ENCODE measurements at places on chromosomes 6 and 20.

DNA sequence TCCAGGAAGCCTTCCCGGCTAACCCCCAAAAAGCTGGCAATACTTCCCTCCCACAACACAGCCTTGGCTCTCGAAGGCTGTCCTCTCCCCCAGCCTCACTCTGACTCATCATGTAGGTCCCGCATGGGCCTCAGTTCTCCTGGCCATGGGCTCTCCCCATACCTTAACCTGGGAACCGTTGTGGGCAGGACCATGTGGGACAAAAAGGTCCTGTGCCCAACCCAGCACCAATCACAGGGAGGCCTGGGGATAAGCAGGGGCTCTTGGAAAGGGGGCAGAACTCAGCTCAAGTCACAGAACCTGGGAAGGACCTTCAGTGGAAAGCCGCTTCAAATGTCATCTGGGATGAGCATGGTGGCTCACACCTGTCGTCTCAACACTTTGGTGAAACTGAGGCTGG, 45.5 kb downstream of the MRPL14 start:
- no peak for DNase-seq

- no peak for DNase-seq
Measured at GRCh38 chr6:13413466-13413862, 73.9 kb downstream of the GFOD1 start.

GRCh38 chr6:152669895-152670294, 27.8 kb upstream of the MYCT1 start:
- DNase-seq, result no peak

DNA sequence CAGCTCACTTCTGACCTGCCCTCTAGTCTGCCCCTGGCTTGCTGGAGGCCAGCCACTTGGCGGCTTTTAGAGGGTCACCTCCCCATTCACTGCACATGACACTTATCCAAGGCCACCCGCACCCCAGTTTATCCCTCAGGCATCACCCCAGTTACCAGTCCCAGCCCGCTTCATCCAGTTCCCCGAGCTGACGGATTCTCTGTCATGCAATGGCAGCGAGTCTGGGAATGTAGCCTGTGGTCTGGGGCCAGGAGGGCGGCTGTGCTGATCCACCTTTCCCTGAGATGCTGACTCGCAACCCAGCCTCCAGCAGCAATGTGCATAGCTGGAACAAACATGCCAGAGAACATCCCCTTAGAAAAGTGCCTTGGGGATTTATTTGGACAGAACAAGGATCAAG, 25.8 kb downstream of the SYNDIG1 start:
- DNase-seq, result no peak

DNA sequence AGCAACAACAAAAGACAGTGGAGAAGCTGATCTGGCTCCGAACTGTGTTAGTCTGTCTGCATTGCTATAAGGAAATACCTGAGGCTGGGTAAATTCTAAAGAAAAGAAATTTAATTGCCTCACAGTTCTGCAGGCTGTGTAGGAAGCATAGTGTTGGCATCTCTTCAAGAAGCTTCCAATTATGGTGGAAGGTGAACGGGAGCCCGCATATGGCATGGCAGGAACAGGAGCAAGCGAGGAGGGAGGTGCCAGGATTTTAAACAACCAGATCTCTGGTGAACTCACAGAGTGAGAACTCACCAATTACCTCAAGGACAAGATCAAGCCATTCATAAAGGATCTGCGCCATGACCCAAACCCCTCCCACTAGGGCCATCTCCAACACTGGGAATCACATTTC, 293.5 kb downstream of the SMOC2 start:
- DNase-seq, result no peak

DNA sequence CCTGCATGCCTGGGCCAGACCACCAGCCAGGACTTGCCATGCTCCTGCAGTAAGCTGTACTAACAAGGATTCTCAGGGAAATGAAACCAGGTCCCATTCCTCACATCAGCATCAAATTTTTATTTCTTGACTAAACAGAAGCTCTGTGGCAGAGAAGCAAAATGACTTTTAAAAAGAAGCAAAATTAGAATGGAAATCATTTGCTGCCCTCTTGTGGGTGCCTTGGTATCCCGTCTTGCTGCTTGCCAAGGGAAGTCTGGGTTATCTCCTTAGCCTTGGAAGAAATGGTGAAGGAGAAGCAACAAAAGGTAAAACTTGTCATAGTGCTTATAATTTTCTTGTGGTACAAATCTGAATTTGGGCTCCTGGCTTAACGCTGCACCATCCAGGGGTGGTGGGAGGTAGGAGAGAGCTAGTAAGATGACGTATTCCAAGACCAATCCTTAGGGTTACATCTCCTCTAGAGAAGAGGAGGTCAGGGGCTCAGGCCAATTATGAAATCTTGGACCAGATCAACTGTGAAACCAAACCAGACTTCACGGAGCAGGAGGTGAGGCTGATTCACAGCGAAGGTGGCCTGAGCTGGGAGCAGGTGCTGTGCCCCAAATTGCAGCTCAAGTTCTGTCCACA, 107.5 kb downstream of the FAXC start:
- no peak for DNase-seq

DNA sequence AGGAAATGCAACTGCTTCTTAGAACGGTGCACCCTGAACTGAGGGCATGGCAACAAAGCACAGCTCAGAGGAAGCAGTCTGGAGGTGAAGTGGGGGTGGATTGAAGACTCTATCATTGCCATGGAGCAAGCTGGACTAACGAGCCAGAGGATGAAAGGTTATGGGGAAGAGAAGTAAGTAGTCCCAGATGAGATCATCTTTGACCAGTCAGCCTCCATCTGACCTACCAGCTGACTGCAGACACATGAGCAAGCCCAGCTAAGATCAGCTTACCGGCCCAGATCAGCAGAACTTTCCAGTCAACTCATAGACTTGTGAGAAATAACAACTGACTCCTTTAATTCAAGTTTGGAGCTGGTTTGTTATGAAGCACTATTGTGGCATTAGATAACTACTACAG, 9.1 kb upstream of the JAG1 start:
- no peak for DNase-seq

GRCh38 chr6:6390849-6391602, 70.6 kb upstream of the F13A1 start:
- no peak for DNase-seq

DNA sequence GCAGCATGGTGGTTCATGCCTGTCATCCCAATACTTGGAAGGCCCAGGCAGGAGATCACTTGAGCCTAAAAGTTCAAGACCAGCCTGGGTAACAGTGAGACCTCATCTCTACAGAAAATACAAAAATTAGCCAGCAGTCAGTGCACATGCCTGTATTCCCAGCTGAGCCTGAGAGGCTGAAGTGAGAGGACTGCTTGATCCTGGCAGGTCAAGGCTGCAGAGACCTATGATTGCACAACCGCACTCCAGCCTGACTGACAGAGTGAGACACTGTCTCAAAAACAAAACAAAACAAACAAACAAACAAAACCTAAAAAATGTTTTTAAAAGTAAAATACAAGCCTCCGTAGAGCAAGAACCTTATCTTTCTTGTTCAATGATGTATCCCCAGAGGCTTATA, 6.0 kb downstream of the CEP85L start:
- DNase-seq, result no peak

GRCh38 chr6:5704708-5705107, 302.0 kb downstream of the NRN1 start:
- no peak for DNase-seq

GRCh38 chr6:4085332-4085700, 6.4 kb upstream of the FAM217A start:
- DNase-seq, result no peak

GRCh38 chr20:34581341-34582184, 23.0 kb downstream of the MAP1LC3A start:
- no peak for DNase-seq

DNA sequence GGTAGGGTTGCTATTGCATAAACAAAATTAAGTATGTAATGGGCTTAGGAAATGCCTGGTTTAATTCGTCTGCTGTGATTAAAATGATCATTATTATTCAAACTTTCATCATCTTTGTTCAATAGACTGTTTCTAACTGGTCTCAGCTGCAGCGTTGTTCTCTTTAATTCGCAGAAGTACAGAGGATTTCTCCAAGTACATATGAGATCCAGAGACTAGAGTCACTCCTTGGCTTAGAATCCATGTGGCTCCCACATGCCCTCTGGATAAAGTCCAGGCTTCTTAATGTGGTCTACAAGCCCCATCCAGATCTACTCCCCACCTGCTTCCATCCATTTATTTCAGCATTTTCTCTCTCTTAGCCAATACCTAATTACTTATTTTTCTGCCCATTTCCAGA, 1.1 kb upstream of the ZBTB24 start:
- no peak for DNase-seq

DNA sequence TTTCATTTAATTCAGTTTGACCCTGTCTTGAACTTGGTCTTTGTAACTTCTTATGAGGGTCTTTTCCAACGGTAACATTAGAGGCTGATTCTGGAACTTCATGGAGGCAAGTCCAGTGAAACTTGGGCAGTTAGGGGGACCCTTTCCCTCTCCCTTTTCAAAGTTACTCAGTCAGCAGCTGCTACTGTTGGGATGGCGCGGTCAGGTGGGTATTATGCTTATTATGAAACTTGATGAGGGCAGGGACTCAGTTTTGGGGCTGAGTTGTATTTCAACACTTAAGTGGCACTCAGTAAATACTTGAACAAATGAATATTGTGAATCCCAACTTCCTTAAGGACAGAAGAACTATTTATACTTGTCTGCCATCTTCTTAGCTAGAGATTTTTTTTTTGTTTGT, 20.8 kb downstream of the TOP1 start:
- DNase-seq, result no peak

DNA sequence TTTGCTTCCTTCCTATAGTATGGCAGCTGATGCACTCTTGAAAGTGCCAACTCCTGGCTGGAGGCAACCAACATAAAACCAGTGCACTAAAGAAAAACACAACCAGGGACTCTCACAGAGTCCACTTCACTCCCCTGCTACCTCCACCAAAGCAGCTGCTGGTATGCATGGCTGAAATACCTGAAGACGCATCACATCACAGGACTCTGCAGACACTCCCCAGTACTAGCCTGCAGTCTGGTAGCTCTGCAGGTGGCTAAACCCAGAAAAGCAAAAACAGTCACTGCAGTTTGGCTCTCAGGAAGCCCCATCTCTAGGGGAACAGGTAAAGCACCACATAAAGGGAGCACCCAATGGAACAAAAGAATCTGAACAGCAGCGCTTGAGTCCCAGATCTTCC, 473.0 kb upstream of the SPTLC3 start:
- no peak for DNase-seq

DNA sequence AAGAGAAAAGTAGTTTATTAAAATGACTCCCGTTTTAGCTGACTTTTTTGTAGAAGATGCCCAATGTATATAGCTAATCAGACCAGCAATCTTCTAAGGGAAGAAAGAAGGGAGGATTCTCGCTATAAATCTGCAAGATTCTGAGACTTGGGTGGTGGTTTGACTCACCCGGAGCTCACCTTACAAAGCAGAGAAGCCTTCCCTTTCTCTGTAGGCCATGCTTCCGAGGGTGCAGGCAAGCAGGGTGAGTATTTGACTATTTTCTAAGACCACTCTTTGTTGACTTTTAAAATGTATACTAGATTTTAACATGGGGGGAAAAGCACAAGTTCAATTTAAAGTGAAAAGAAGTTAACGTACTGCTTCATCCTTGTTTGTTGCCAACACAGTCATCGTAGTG, 2.7 kb downstream of the OLIG3 start:
- DNase-seq, result no peak

- DNase-seq, result no peak
Measured at GRCh38 chr6:142478117-142478516, 176.3 kb downstream of the ADGRG6 start.

DNA sequence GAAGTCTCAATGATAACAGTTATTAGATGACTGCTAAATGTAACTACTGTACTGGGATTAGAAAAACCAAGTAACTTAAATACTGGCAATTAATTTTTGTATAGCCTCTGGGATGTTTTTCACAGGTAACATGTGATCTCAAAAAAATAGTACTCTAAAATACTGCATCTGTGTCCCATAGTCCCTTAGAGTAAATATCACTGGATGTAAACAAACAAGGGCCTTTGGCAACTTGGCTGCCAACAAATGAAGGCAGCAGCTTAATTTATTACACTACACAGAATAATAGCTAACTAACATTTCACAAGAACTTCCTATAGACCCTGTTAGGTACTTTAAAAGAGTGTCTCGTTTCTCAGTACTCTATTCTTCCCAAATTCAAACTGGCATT, 14.0 kb downstream of the ARHGAP18 start:
- DNase-seq, result no peak

- no peak for DNase-seq
Measured at GRCh38 chr6:139337830-139338229, 36.6 kb downstream of the CITED2 start.

DNA sequence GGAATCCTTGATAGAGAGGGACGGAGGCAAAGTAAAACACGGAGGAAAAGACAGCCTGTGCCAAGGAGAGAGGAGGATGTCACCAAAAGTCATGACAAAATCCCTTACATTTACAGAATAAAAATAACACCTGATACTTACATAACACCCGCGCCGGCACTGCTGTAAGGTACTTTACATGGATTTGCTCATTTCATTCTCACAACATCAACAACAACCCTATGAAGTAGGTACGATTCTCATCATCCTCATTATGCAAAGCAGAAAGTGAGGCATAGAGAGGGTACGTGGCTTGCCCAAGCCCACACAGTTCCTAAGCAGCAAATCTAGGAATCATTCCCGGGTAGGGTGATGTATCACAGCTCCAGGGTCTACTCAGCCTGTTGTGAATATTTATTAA, 67.6 kb upstream of the NFATC2 start:
- DNase-seq, result no peak

DNA sequence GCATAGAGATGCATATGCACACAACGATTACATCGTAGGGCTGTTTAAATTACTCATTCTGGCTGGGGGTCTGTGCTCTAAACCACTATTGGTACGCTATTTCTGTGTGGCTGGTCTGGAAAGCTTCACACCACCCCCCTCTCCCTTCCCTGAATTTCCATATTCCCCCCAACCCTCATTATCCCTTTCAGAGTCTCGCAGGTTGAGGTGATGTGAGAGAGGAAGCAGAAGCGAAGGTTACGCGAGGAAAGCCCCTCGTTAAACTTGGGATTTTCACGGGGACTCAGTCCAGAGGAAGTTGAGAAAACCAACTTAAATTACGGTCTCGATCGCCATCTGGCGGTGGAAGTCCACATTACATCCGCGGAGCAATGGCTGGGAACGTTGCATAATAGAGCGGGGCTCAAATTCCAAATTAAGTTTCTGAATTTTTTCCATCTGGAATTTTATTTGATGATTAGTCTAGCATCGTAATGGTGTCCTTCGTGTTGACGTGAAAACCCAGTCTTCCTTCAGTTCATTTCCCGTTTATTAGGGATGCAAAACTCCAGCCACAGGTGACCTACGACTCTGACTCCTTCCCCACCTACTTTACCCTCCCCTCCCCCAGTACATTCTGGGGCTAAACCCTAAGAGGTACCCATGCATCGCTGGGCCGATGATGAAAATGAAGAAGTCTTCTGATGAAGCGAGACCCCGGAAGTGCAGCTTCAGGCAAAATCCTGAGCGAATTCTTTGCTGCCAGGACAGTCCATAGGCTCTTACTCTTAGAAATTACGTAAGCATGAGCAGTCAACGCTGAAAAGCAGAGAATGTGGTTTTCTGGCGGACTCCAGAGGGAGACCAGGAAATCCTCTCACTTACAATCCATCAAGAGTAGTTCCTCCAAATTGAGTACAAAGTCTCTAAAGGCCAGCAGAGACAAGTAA, 19.7 kb downstream of the HLA-DOB start:
- DNase-seq, result peak; percentile 81

- DNase-seq, result no peak
Measured at GRCh38 chr6:169240591-169241390, 12.9 kb downstream of the THBS2 start.
